ENCODE measurements at places on chromosomes 2 and 18. TPM values are rescaled to one million over a fixed set of nuclear protein-coding genes. Genes with fewer than 3 reads are reported as not detected.

DNA sequence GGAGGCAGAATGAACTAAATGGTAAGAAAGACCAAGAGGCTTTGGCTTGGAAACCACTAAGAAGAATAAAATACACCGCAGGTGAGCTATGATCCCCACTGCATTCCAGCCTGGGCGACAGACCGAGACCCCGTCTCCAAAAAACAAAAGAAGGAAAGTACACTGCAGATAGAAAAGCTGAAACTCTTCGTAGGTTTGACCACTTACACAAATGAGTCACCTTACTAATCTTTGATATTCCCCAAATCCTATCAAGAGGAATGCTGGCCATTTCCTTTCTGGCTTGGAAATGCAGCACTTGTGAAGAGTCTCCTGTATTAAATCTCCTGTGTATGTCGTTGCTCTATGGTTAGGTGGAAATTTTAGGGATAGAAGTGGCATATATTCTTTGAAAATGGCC lies 108.8 kb downstream of the MTCL1 start:
- DNase-seq: peak; percentile 39

DNA sequence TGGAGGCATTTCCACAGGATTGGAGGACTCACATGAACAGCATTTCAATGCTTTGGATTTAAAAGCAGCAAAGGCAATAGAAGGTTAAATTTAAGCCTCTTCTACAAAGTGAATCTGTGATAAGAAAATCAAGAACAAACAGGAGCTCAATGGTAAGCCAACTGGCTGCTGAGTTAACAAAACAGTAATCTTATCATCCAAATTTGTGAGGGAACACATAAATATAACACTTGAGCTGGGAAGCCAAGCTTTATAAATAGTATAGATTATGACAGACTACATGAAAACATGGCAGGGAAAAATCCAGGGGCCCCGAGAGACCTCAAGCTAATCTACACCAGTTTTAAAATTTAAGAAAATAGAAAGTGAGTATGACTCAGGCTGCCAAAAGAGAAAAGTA lies 108.5 kb upstream of the PGAP1 start:
- DNase-seq: no peak

The GPR35 gene
- total RNA-seq: 0.25 TPM

- DNase-seq: no peak
Observed at GRCh38 chr2:241857572-241858121, 1.0 kb downstream of the PDCD1 start.

GRCh38 chr2:127829845-127830246 lies 18.9 kb upstream of the WDR33 start:
- DNase-seq: no peak

GRCh38 chr2:190431907-190432306 lies 23.8 kb downstream of the MFSD6 start:
- DNase-seq: no peak

GRCh38 chr2:70469435-70469834 lies 84.2 kb downstream of the TGFA start:
- no peak for DNase-seq

DNA sequence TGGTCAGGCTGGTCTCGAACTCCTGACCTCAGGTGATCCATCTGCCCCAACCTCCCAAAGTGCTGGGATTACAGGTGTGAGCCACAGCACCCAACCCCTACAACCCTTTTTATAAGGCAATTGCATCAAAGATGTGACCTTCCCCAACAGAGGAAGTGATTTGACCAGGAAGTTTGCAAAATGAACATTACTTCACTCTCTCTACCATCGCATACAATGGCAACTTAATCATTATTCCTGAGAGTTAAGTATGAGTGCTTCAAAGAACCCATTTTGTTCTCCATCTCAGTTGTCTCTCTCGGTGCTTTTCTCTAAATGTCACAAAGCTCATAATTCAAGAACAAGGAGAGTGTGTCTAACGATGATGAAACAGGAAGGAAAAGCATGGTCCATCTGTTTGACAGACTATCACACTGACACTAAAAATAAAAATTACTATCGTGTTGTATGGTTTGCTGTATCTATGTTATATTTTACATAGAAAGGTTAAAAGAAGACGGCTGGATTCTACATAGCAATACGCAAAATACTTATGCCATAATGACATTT lies 18.1 kb upstream of the CREG2 start:
- DNase-seq: no peak

The DYNAP gene
- total RNA-seq: not detected

The PSMD14 gene
- total RNA-seq: 94.4 TPM

DNA sequence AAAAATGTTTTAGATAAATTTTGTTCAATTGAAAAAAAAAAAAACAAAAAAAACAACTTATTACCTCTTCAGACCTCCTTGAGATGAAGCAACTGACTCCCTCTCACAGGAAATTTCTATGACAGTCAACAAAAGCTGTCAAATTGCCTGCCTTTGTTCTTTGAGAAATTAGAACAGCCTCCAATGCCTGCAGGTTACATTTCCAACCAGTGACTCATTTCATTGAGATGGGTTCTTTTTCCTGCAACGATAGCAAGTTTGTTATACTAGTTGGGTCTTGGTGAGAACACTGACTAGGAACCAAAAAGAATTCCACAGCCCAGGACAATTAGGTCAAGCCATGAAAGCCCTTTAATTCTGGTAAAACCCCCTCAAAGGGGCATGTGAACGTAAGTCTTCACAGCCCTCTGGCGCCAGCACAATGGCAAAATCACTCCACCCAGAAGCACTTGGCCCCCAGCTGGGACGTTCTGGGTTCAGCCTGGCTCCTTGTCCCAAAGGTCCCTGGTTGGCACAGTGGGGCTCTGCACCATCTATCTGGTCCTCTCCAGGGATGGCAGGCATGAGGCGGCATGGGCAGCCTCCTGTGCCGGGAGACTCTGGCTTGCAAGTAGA lies 87.0 kb downstream of the SPP2 start:
- DNase-seq: peak; percentile 37

The PCARE gene
- total RNA-seq: not detected

DNA sequence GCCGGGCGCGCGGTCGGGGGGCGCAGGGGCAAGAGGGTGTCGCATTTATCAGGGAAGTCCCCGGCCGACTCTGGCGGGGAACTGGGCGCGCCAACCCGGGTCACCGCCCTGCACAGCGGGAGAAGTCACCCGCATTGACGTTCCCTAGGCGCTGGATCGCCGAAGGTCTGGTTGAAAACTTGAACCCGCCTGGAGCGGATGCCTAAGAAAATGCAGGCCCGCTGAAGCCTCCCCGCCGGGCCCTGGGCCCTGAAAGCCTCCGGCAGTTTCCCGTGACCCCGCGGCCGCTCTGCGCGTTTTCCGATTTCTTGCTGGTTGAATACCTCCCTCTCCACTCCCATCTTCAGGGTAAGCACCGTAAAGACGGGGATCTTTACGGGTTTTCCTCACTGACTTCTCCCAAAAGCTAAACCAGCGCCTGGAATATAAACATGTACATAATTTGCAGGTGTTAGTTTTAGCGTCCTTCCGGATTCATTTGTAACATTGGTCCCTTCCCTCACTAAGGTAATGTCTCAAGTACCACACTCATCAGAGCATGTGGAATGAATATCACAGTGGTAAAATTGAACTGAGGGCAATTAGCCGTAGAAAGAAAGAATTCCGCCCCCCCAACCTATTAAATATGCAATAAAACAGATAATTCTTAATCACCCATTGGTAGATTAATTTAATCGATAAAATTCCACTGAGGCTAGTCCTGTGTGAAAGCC lies 675 bp upstream of the SPIRE1 start:
- DNase-seq: peak; percentile 58

GRCh38 chr2:218397820-218398436 lies 1.7 kb upstream of the CTDSP1 start:
- DNase-seq: peak; percentile 91

DNA sequence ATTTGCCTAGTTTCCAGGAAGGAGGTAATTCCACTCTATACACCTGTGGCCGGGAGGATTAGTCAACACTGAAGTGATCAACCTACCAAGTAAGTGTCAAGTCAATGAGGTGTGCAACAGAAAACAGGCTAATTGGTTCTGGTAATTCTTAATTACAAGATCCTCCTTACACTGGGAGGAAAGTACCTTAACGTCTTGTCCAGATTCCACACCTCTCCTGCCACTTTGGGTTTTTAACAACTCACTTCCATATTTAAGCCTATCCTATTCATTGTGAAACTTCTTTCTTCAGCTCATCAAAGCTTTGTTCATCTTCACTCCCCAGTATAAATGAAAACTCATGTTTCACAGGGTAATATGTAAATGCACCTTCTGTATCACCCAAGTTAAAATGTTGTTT lies 22.0 kb upstream of the MAP4K4 start:
- no peak for DNase-seq

DNA sequence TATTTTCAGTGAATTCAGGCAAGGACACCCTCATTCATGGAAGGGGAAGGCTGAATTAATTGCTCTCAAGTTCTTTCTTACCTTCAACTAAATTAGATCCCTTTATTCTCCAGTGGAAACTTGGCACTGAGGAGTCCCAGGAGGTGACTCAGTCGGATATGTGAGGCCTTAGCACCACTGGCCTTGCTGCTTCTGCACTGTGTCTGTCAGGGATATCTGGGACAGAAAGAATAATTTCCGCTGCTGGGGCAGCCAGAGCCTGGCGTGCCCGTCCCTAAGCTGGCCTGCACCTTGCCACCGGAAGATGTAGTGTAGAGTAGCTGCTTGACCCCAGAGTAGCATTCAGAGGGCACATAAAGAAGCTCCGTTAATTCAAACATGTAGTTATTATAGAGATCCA lies 53.4 kb downstream of the LIMS1 start:
- DNase-seq: peak; percentile 93

The UNC80 gene
- total RNA-seq: not detected

GRCh38 chr2:155070489-155070888 lies 372.0 kb downstream of the KCNJ3 start:
- no peak for DNase-seq

The PPP1CB gene
- total RNA-seq: 127 TPM

DNA sequence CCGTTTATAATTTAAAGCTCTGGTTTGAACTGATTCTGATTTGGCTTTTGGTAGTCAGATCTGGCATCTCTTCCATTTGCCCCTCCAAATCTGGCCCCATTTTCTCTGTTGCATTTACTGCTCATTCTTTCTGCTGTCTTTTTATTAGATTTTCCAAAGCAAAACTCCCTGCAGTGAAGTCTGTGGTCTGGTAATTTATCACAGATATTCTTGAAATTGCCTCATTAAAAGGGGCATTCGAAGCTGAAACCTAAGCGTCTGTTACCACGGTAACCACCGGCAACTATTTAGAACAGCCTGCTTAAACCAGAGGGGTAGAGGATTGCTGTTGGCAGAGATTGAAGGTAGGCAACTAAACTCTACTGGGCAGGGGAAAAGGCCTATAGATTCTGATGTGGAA lies 111.5 kb upstream of the UPP2 start:
- DNase-seq: no peak

GRCh38 chr18:80232030-80232429 lies 15.3 kb downstream of the PARD6G start:
- no peak for DNase-seq

DNA sequence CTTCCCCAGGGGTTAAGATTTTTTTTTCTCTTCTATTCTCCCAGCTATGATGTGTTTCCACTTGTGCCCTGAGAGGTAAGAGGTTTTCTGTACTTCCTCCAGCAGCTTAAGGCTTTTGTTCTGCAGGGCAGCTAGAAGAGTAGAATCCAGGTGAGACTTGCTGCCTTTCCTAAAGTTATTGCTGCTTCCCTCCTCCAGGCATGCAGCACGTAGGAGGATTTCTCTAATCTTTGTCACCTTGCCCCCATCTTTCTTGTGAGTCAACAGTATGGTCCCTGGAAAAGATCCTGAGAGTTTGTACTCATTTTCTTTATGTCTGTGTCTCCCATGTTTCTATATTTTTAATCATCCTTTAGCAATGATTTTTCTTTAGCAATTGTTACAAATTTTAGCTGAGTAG lies 462.2 kb downstream of the SETBP1 start:
- DNase-seq: no peak

DNA sequence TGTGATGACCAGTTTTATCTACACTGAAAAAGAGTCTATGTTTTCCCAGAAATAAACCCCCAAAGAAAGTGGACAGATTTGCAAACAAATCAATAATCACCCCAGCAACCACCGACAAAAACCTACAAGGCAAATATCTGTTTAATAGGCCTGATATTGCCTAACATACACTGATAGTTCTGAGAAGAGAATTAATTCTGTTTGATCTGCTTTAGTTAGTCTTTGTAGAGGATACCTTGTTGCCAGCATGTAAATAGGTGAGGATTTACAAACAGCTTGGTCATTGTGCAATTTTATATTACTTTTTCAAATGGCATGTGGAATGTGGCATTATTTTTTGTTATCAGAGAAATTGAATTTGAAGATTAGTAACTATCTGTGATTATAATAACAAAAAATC lies 86.5 kb downstream of the DCC start:
- no peak for DNase-seq

The MAB21L4 gene
- not detected for total RNA-seq

The IL1RL1 gene
- total RNA-seq: not detected

DNA sequence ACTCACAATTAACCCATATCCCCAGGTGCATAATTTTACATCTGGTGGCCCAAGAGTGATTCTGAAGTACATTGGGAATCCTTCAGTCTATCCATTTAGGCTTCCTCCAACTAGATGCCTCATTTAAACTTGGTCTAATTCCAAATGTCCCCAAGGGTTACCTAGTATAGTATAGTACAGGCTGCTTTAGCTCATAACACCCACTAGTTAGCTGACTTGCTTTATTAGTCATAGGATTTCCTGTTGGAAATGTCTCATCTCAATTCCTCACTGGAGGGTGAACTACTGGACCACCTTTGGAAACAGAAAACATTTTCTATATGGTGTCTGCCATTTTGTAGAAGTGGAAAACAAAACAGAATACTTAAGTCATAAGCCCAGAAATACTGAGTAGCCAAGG lies 202.5 kb upstream of the SESTD1 start:
- DNase-seq: peak; percentile 63

The C2orf15 gene
- not detected for total RNA-seq

DNA sequence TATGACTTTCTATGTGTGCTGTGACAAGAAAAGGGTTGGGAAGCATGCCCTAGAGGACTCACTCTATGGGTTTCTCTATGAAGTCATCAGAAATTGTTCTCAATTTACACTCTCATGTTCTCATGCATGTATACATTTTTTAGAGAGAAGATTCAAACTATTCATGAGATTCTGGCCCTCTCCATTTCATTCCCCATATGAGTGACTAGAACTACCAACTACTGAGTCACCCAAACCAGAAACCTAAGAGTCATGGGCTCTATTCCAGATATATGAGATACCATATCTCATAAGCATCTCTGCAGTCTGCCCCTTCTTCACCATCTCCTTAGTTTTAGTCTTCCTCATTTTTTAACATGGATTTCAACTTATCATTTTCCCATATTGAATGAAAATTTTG lies 87.7 kb downstream of the EXOC6B start:
- DNase-seq: peak; percentile 26
